Kidney epithelial cell (primary cell): ENCODE measurements at places on chromosomes 7 and 10.

DNA sequence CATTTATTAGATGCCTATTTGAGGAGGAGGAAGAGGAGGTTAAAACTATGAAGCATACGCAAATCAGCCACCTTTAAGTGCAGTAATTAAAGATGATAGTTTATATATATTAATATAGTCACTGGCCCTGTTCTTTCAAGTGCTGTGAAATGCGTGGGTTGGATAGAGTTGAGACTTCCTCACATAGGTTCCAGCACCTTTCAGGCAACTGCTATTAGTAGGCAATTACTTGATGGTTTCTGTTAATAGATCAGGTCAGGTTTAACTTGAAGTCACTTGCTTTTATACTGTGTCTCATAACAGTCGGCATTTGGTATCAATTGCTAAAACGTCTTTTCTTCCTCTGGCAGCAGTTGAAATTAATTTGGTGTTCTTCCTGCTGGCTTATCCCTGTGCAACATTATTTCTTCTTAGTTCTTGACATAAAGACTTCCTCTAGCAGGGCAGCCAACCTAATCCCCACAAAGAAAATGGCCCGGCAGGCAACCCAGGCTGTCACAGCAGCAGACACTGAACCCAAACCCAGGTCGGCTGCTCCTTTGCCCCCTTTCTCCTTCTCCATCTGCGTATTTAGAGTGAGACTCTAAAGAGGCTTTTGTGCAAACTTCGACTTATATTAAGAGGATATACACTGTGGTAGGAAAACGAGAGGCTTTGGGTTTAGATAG, 35.3 kb upstream of the BET1 start:
- DNase-seq = no peak

- no peak for DNase-seq
These were observed 553.8 kb upstream of the VSTM2A start for GRCh38 chr7:53988376-53988775.

GRCh38 chr7:1421020-1421790, 38.1 kb downstream of the MICALL2 start:
- no peak for DNase-seq

DNA sequence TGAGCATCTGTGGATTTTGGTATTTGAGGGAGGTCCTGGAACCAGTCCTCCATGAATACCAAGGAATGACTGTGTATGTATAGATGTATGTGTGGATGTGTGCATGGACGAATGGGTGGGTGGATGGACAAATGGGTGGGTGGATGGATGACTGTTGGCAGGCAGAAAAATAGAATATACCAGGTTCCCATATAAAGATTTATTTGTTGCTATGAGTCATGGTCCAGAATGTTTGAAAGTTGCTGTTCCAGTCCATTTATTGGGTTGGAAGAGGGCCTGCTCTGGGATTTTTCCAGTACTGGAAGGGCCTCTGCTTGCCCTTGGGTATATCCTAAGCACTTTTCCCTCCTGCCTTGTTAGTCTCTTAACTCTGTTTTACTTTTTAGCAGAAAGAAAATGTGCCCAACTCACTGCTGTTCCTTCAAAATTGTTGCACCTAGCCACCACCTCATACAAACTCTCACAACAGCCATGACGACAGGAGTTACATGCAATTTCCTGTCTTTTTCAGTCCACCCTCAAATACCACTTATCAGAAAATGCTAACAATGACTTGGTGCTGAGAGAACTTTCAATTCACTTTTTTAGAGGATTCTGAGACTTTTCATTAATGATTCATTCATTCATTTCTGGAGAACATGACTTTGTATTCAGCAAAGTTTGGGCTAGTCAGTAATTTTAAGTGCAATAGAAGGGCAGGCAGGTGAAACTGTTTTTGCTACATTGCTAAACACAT, 108.1 kb downstream of the EEPD1 start:
- DNase-seq = no peak

DNA sequence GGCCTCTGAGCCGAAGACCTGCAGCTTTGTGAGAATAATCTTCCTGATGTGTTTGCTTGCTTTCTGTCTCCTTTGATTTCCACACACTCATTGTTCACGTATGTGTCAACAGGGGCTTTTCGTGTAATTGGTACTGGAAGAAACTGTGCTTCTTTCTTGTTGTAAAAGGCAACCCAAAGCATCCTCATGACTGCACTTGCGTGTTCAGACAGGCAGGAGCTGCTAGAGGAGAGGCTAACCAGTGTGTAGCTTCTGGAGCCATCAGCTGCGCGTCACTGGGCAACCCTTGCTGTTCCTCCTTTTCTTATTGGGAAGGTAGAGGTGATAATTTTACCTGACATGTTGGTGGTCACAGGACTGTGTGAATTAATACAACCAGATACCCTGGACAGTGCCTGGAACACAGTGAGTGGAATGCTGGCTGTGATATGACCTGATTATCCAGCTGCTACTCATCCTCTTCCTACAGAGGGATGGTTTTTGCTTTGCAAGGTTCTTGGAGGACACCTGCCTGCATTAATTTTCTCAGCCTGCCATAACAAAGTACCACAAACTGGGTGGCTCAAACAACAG, 213.0 kb downstream of the ABCA13 start:
- no peak for DNase-seq

- no peak for DNase-seq
These were observed 2.3 kb upstream of the MDFIC start for GRCh38 chr7:114919587-114919986.

DNA sequence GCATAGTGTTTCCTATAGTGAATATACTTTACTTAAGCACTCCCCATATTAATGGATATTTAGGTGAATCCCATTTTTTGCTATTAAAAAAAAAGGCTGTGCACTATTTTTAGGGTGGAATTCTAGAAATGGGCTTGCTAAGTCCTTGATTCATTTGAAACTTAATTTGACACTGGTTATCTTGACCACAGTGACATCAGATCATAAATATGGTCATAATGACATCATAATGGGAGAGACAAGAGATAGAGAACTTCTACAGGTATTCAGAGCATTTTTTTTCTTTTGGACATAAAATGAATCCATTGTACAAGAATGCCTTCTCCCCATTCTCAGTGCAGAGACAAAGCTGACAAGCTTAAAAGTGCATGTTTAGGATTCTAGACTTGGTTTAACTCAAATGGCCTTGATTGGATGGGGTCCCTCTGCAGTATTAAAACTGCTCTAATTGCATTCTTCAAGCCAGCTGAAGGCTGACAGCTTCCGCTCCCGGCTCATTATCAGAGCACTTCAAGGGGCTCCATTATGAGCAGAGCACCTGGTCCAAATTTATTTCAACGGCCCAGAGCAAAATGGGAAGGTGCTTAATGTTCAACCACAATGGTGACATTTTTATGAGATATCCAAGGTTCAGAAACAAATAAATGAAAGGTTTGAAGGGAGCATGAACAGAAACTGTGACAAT, 104.8 kb downstream of the JAZF1 start:
- no peak for DNase-seq

DNA sequence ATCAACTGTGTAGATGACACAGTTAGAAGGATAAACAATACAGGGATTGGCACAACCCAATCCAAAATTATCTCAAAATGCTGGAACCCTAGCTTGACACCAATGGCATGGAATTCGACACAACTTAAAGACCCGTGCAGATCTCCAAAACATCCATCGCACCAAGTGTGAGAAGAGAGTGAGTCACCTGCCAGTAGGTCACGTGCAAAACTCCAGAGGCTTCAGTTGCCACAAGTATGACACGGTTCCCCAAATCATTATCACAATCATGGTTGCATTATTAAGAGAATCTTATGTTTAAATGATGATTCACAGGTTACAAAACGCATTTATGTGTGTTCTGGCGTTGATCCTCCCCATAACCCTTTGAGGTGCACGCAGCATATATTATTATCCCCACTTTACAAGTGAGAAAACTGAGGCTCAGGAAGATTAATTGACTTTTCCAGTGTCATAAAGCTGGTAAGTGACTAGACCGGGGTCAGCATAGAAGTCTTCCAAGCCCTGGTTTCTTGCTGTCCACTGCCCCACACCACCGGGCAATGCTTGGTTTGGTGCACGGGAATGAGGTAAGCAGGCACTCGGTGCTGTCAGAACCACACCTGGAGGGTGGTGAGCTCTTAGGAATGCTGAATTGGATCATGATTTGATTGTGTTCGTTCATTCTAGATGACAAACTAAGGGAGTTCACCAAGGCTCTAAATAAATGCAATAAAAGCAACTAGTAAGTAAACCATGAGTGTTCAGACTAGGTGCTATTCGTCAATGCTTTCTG, 23.6 kb upstream of the STK17A start:
- DNase-seq = no peak

DNA sequence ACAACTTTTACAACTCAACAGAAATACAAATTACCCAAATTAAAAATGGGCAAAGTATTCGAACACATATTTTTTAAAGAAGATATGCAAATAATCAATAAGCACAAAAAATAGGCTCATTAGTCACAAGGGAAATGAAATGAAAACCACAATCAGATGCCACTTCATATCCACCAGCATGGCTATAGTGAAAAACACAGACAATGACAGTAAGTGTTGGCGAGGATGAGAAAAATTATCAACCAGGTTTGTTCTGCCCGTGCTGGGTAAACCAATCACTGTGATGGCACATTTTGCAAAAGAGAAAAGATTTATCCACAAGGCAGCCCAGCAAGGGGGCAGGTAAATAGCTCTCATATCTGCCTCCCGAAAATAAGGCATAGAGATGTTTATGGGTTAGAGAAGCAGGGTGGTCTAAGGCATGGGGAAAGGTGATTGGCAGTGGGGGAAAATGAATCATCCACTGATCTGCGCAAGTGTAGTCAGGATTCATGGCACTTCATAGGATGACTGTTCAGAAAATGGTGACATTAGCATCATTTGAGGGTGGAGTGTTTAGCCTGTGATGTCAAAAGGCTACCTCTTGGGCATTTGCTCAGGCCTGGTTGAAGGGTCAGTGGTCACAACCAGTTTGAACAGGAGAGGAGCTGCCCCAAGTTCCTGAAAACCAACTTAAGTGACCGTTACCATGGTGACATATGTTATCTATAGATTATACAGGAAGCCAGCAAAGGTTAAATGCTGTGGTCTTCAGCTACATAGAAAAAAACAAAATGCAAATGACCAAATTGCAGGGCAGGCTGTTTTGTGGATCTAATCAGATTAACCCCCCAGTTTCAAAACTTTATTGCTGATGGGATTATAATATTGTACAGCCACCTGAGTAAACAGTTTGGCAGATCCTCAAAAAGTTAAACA, 8.0 kb upstream of the CFAP70 start:
- DNase-seq = no peak

DNA sequence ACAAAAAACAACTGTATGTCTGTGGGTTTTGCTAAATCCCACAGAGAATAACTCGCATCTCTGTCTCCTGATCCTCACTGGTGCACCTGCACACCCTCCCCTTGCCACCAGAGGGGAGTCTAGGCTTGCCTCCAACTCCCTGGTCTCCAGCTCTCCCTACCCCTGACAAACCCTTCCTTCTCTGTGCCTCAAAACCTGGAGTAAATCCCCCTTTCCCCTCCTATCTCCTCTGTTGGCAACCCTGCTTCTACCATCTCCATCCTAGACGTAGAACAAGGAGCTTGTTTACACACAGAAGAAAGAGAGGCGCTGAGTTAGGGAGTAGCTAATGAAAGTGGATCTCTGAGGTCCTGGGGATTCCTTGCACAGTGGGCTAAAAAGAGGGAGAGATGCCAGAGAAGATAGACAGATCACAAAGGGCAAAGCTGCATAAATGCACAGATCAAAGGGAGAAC, 6.0 kb downstream of the MBLAC1 start:
- DNase-seq = no peak

GRCh38 chr10:99548041-99548530, 15.3 kb downstream of the NKX2-3 start:
- DNase-seq = no peak

- DNase-seq = no peak
These were observed 77.8 kb upstream of the TNRC18 start for GRCh38 chr7:5501465-5501864.

DNA sequence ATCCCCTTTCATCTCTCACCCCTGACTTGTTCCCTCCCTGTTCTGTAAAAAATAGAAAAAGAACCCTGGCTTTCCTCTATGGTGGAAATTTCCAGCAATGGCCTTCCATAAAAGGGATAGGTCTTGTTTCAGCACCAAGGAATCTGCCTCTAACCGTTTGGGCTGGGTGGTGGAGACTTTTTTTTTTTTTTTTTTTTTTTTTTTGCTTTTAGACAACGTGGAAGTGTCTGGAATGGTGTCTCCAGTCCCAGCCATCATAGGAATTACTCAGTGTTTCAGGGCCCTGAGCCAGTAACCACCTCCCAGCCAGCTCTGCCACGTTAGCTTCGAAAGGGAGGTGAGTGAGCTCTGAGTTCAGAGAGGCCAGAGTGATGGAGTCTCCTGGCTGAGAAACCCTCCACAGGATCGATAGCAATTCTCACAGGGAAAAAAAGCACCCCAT, 97.3 kb upstream of the COL1A2 start:
- no peak for DNase-seq

GRCh38 chr7:135706038-135706742, 21.8 kb downstream of the SLC13A4 start:
- DNase-seq = no peak

DNA sequence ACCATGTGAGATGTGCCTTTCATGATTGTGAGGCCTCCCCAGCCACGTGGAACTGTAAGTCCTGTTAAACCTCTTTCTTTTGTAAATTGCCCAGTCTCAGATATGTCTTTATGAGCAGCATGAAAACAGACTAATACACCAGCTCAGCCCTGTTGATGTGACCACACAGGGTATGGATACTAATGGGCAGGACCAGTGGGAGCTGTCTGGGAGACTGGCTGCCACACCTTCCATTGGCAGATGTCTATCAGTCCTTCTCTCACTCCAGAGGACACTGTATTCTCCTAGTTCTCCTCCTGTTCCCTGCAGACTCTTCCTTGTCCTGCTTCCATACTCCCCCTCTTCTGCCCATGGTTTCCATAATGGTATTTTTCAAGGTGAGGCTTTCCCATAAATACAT, 104.4 kb downstream of the PRLHR start:
- DNase-seq = no peak

GRCh38 chr10:96711048-96711728, 9.1 kb downstream of the PIK3AP1 start:
- no peak for DNase-seq

GRCh38 chr10:104246976-104247375, 7.7 kb upstream of the GSTO1 start:
- no peak for DNase-seq
